ENCODE measurements at places on chromosomes 2 and 18. TPM values are rescaled to one million over a fixed set of nuclear protein-coding genes. Genes with fewer than 3 reads are reported as not detected.

Gene MAPRE3
- 20.8 TPM for total RNA-seq

Gene GALNT3
- 2.5 TPM for total RNA-seq

Gene NETO1
- total RNA-seq = 57.7 TPM

Gene SP110
- total RNA-seq = 6.0 TPM

Gene SCG2
- total RNA-seq = 31.7 TPM

Gene FSIP2
- 3.3 TPM for total RNA-seq

Gene LRRTM4
- total RNA-seq = 66.0 TPM

Gene HOXD8
- total RNA-seq = not detected

Gene ZNF892
- total RNA-seq = 30.4 TPM

Gene LCT
- 0.09 TPM for total RNA-seq

Gene TACR1
- 1.00 TPM for total RNA-seq

Gene PJVK
- total RNA-seq = 3.3 TPM

Gene USP40
- total RNA-seq = 26.1 TPM

Gene RSAD2
- total RNA-seq = 1.5 TPM

Gene ACKR3
- 10.3 TPM for total RNA-seq

Gene TUBB8B
- total RNA-seq = not detected

Gene REEP1
- 75.8 TPM for total RNA-seq

Gene VIT
- total RNA-seq = 3.4 TPM

Gene ASXL3
- total RNA-seq = 98.8 TPM

Gene TSGA10
- total RNA-seq = 21.4 TPM

Gene SPDYA
- total RNA-seq = 2.7 TPM

Gene COL4A3
- 5.4 TPM for total RNA-seq

Gene CHRNG
- not detected for total RNA-seq
